ENCODE measurements at places on chromosomes 7 and 10. TPM values are rescaled to one million over a fixed set of nuclear protein-coding genes. Genes with fewer than 3 reads are reported as not detected.

- no peak for DNase-seq
Observed at GRCh38 chr7:43572516-43573049, 10.3 kb upstream of the STK17A start.

DNA sequence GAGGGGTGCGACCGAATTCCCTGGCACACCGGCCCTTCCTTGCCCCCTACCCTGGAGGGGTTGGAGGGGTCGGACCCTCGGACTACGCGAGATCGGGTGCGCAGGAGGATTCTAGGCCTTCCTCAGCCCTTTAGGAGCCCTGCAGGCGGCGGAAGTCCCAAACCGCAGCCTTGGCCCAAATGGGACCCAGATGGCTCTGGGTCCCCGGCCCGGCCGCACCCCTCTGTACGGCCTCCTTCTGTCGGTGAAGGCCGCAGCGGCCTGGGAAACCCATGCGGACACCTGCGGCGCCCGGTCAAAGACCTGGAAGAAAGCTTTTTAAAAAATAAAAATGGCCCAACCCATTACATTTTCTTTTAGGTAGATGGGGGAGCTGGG is 2.4 kb upstream of the VAX1 start:
- no peak for DNase-seq

DNA sequence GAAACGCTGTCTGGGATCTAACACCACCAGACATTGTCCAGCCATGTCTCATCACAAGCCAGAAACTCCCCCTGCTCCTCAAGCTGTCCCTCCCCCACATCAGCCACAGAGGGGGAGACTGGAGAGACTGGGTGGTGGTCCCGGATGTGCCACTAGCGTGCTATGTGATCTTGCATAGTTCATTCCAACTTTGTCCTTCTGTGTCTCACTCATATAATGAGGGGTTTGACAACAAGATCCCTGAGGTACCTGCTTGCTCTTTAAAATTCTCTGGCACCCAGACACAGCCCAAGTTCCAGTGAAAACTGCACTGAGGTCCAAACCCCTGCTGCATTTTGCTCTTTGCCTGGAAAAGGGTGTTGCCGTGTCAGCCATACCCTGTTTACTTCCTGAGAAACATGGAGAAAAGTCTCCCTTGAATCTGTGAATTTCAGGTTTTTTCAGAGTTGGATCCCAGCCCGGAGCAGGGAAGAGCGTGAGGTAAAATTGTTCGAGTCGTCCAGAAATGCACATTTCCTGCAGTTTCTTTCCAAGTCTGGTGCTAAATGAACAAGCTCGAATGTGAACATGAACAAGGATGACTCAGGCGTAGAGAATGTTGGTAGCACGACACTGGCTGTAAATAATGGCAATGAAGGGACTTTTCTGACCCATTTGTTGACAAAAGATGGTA is 156.6 kb downstream of the CCDC3 start:
- DNase-seq, result no peak

DNA sequence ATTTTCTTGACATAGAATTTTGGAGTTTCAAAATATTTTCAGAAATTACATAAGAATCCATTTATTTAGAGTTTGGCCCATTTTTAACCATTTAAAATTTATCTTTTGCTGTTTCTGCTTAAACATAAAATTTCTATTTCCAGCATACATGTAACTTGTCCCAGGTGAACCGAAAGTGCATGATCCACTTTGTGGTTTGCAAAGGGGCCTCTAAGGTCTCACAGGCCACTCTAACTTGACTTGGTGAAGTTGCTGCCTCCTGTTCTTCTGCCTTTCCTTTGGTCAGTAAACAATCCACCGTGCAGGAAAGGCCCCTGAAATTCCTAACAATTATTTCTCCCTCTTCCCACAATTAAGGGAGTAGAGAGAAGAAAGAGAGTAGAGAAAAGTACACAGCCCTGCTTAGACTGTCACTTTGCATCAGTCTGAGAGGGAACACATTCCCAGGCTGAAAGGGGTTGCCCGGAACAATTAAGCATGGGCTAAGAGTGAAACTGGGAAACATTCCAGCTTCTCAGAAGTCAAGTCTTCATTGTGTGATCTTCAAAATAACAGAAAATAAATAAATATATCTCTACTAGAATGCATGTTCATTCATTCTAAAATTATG is 79.5 kb upstream of the SEMA3A start:
- no peak for DNase-seq

DNA sequence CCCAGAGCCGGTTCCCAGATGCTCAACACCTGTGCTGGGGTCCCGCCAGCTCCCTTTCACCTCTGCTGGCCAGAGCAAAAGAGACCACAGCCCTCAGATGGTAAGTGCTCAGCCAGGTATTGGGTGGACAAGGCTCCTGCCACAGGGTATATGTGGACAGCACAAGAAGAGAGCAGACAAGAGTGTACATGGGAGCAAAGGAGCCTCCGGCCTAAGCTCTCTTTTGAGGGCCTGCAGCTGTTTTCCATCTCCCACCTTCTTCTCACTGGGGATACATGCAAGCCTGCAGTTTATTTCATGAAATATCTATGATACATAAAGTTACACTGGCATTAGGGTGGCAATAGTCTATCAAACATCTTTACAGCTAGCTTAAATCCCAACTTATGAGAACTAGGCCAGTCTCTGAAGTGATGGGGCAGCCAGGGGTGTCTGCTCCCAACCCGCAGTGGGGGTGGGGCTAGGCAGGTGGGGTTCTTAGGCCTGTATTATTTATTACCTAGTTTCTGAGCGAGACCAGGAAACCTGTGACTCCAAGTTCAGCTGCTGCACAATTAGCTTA is 50.4 kb upstream of the DDC start:
- DNase-seq, result no peak

The PNLIP gene
- total RNA-seq, result not detected

GRCh38 chr10:106078895-106079576 is 1085.5 kb downstream of the SORCS1 start:
- no peak for DNase-seq

GRCh38 chr10:85702768-85703167 is 663.8 kb downstream of the GRID1 start:
- DNase-seq, result no peak

The BUB3 gene
- total RNA-seq, result 111 TPM

The GIMAP2 gene
- 53.7 TPM for total RNA-seq

GRCh38 chr10:99374972-99375371 is 45.8 kb downstream of the CNNM1 start:
- DNase-seq, result no peak

DNA sequence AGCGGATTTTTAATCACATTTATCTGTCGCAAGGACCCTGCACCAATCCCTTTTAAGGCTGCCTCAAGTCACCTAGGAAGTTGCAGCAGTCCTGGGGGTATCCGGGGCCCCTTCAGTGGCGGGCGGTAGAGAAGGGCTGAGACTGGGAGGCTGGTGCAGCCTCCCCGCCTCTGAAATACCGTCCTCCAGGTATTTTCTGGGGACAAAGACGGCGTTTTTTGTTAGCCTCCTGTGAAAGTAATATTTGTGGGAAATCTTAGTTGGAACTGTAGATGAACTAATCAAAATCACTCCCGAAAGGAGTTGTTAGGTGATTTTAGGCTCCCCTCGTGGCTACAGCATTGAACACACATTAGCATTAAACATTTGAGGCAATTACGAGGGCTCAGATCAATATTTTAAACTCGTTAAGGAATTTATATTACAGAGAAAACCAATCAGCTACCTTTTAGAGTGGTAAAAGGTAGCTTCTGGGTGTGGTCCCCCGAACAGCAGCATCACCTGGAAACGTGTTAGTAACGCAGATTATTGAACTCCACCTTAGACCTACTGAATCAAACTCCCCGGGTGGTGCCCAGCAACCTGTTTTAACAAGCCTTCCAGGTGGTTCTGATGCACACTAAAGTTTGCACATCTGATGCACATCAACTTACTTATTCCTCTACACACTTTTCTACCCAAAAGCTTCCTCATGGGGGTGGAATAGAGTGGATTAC is 530 bp upstream of the ANXA7 start:
- DNase-seq, result no peak

DNA sequence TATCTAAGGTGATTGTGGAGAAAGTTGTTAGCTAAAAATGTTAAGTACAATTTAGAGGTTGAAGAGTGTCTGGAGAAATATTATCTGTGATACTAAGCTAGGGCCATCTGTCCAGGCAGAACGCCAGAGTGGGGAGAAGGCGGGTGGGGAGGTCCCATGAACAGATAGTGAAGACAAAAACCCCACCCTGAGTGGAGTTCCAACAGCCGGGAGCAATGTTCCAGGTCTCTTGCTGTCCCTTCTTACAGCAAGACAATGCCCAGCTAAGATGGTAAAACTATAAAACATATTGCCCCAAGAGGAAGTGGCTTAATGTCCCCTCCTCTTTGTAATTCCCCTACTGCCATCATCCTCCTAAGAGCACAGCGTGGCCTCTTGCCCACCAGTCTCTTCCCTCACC is 10.4 kb upstream of the IL15RA start:
- no peak for DNase-seq

The MRPS17 gene
- total RNA-seq, result 9.5 TPM

The EMX2 gene
- total RNA-seq, result not detected

GRCh38 chr10:29590915-29591650 is 43.7 kb downstream of the SVIL start:
- no peak for DNase-seq

GRCh38 chr7:71095266-71095860 is 36.6 kb upstream of the GALNT17 start:
- no peak for DNase-seq

The SOSTDC1 gene
- total RNA-seq, result not detected

- DNase-seq, result no peak
Observed at GRCh38 chr10:76645341-76645740, 992.3 kb downstream of the KCNMA1 start.

- DNase-seq, result no peak
Observed at GRCh38 chr10:55024713-55025112, 223.7 kb upstream of the PCDH15 start.

The PNLIPRP3 gene
- not detected for total RNA-seq

GRCh38 chr10:133279326-133280226 is 2.9 kb upstream of the ADAM8 start:
- no peak for DNase-seq

DNA sequence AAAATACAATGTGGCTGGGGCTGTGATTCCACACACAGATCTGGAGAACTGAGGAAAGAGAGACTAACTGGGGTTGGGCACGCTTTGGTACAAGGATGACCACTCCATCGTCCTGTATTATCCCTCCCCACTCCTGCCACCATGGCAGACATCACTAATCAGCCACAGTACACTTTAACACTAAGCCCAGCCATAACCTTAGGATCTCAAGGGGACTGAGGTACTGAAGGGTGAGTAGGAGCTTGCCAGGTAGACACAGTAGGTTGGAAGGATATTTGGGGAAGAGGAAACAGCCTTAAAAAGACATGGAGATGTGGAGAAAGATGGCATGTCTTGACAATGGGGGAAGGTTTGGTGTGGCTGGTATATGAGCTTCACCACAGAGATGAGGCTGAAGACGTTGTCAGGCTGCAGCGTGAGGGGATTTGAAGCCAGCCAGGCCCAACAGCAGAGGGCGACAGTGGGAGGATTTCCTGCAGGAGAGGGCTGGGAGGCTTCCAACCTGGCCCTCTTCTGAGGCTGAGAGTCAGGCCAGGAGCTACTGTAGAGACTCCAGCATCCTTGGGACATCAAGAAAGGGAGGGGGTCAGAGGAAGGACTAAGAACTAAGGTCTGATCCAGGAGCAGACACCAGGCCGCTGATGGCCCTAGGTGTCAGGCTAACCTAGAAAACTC is 58.6 kb upstream of the COL13A1 start:
- no peak for DNase-seq

DNA sequence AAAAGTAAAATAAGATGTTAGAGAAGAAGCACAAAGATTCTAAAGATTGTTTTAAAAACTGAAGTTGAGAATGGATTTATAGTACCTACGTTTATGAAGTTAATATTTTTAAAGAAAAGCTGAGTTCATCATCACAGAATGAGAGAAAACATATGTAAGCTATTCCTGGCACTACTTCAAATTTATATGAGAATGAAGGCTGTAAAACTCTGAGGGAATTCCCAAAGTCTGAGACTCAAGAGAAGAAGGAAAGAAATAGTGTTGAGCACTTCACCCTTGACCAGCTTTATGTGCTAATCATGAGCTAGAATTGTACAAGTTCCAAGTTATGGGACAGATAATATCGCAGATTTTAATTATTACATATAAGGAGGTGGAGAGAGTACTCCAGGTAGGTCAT is 323.7 kb upstream of the GNAI1 start:
- DNase-seq, result no peak

GRCh38 chr10:100000109-100000644 is 9.6 kb downstream of the DNMBP start:
- DNase-seq, result no peak

GRCh38 chr7:90903841-90904240 is 307.7 kb downstream of the CDK14 start:
- no peak for DNase-seq

- no peak for DNase-seq
Observed at GRCh38 chr10:131746785-131747184, 154.0 kb upstream of the PPP2R2D start.

- no peak for DNase-seq
Observed at GRCh38 chr10:77989081-77989724, 40.1 kb downstream of the POLR3A start.

DNA sequence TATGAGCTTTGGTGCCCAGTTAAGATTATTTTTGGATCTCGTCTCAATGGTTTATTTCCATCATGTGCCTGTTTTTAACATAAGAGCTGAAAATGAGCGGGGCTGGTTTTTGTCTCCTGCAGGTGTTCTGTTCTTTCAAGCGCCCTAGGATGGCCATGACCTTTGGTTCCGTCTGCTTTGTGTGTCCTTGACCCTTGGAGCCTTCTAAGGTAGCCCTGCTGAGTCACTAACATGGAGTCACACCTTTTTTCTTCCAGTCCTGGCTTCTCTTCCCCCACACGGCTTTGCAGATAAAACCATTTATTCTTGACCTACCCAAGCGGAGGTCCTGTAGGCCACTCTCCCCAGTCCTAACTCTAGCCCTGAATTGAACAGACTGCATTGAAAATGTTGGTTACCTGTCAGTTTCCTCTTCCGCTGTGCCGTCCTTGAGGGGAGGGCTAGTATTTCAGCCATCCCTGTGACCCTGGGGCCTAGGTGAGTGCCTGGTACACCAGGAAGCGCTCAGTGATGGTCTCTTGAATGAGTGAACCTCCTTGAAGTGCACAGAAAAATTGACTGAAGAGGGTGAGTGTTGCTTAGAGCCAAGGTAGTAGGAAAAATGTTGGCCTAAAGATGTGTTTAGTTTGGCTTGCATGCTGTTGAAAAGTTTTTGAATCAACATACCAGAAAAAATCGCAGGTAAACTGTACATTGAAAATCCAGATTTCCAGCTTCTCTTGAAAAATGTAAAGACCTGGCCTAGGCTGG is 48.0 kb downstream of the CAMK1D start:
- DNase-seq, result no peak

DNA sequence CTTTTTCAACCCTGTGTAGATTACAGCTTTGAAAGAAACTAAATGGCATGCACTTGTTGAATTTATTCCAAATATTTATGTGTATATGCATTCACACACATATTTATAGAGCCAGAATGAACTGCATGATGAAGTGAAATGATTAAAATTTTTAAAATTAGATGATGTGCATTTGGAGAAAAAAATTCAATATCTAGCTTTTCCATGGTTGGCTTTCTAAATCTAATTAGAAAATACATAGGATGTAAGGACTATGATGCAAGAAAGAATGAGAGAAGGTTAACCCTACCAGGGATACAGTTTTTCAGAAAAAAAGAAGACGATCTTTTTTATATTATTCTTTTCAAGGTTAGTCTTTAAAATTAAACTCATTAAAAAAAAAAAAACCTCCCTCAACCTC is 204.5 kb downstream of the TRIL start:
- no peak for DNase-seq

Measured in T-helper 17 cell (primary cell).